Liver (tissue), 10 donors: ENCODE measurements at places on chromosomes 13 and 19. TPM values are rescaled to one million over a fixed set of nuclear protein-coding genes. Genes with fewer than 3 reads are reported as not detected.

DNA sequence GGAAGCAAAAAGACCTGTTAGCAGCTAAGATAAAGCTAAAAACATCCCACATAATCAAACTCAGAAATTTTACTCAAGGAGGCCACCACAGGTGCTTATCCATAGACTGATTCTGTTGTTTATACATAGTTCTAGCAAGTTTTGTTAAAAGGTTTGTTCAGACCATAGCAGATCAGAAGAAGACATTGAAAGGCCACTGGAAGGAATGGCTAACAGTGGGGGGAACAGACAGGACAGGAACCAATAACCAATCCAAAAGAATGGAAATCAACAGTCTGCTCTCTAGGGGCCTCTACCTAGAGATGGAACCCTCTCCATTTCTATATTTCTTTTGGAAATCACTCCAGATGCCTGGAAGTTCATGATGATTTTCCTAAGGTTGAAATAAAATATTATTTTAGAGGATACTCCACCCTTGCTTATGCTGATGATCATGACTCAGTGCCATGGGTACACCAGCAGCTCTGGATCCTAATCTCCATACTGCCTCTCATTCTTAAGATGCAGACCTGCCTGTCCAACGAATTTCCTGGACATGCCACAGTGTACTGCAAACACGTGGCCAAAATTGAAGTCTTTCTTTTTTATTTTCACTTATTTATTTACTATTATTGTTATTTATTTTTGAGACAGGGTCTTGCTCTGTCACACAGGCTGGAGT, 260.0 kb downstream of the MYO16 start:
- no peak for DNase-seq

- no peak for DNase-seq
Observed at GRCh38 chr13:111239764-111240670, 80.4 kb upstream of the TEX29 start.

- no peak for DNase-seq
Observed at GRCh38 chr13:102680842-102681740, 13.8 kb downstream of the METTL21C start.

DNA sequence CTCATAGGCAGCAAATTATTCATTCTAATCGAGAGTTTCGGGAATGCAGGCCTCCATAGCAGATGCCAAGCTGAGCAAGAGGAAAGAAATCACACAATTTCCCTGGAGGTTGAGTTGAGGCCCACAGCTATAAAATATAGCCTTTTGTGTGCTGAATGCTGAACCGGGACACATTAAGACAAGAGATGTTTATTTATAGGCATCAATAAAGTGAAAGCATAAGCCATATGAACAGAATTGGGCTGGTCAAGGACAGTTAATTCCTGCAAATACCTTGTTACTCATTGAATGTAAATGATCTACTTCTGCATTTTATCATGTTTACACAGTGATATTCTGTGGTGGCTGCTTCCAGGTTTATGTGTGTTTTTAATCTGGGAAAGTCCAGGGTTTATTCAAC, 461.7 kb downstream of the KLF12 start:
- no peak for DNase-seq

DNA sequence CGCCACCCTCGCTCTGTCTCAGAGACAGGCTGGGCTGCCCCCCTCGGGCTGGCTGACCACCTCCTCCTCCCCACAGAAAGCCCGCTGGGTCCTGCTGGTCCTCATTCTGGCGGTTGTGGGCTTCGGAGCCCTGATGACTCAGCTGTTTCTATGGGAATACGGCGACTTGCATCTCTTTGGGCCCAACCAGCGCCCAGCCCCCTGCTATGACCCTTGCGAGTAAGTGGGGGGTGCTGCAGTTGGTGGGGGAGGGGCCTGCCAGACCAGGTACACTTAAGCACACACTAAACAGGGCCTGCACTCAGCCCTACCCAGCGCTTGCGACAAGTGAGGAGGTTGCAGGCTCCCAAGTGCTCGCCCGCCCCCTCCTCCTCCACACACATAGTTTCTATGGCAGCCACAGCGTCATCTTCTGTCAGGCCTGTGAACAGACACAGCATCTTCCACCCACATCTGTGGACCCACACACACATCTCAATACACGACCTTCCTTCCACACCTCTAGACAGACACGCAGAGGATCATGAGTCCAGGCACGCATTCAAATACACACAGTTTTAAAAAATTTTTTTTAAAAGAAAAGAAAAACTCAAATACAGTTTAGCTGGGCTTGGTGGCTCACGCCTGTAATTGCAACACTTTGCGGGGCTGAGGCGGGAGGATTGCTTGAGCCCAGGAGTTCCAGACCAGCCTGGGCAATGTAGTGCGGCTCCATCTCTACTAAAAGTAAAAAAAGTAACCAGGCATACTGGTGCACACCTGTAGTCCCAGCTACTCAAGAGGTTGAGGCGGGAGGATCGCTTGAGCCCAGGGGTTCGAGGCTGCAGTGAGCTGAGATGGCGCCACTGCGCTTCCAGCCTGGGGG, 18.4 kb downstream of the PLD3 start:
- DNase-seq, result no peak

ZNF440 gene
- 8.5 TPM for total RNA-seq

DNA sequence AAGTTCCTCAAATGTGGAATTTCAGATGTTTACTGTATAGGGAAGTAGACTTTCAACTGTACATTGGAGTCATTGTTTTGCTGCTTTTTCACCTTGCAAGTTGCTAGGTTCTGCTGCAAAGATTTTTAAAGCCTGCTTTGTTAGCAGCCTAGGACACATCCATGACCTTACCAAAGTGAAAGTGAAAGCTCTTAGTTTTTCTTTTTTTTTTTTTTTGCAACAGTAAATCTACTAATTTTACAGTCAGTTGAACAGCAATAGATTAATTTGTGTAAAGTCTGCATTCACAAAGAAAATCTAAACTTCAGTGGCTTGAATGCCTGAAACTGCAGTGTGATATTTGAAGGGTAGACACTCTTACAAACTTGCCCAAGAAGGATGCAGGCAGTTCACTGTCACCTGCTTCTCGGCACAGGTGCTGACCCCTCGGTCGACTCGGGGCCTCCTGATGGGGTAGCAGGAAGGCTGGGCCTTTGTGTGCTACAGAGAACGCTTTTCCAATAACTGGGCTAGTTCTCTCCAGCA, 5.0 kb upstream of the MTIF3 start:
- DNase-seq, result no peak

DNA sequence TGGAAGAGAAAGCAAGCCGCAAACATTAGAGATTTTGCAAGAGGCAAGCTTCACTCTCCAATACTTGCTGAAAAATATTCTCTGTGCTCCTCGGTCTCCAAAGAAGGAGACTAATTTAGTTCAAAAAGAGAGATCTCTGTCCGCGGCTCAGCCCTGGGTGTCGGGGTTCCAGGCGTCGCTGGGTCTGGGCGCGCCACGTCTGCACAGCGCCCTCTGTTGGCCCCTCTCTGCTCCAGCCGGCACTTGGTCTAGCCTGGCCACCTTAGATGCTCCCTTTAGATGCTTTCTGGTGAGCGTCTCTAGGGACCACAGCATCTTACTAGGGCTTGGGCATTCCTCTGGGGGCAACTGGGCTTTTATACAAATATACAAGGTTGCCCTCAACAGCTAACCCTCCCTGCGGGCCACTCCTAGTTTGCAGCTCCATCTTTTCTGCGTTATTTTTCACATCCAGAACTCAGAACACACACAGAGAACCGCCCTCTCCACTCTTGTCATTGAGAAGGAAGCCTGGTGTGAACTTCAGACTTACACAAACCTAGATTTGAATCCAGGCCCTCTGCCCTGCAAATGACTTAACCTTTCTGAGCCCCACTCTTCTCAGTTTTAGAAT, 78.3 kb downstream of the CYSLTR2 start:
- peak; percentile 63 for DNase-seq

CTU1 gene
- 3.4 TPM for total RNA-seq

GRCh38 chr13:48210178-48210577, 22.8 kb upstream of the ITM2B start:
- DNase-seq, result no peak

- no peak for DNase-seq
Observed at GRCh38 chr13:60411983-60412382, 15.0 kb downstream of the TDRD3 start.

DNA sequence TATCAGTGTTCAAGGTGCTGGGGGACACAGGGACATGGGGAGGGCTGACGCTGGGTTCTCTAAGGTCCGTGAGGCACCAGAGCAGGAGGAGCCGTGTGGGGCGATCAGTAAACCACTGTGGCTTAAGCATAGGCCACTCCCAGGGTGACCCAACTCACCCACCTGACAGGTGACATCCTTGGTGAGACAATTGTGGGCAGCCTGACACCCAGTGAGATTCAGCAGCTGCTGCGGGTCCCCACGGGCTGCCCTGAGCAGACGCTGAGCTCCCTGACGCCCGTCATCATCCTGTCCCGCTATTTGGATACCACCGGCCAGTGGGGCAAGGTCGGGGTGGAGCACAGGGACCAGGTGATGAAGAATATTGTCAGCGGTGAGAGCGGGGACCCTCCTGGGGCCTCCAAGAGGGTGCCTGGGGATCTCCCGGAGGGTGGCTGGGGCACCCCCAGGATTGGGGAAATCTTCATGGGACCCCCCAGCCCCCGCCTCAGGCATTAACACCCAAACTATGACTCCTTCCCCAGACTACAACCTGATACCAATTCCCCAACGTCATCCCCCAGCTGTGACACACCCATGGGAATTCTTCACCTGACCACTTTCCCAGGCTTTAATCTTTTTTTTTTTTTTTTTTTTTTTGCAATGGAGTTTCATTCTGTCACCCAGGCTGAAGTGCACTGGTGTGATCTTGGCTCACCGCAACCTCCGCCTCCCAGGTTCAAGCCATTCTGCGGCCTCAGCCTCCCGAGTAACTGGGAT, 33.3 kb upstream of the SHFL start:
- DNase-seq, result no peak

DNA sequence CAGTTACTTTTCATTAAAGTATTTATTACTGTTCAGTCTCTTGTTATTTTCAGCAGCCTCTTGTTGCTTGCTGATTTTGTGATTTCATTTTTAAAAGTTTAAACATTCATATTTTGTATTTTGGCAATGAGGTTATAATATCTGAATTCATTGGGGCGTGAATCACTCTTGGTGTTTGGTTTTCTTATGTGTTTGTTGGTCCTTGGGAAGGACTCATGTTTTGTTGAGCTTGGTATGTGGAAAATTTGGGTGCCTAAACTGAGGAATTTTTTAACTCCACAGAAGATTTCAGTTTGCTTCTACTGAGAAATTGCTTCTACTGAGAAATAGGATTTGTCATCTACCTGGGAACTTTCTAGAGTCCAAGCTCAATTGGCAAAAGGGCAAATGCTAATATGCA, 38.2 kb downstream of the PDS5B start:
- DNase-seq, result no peak

DNA sequence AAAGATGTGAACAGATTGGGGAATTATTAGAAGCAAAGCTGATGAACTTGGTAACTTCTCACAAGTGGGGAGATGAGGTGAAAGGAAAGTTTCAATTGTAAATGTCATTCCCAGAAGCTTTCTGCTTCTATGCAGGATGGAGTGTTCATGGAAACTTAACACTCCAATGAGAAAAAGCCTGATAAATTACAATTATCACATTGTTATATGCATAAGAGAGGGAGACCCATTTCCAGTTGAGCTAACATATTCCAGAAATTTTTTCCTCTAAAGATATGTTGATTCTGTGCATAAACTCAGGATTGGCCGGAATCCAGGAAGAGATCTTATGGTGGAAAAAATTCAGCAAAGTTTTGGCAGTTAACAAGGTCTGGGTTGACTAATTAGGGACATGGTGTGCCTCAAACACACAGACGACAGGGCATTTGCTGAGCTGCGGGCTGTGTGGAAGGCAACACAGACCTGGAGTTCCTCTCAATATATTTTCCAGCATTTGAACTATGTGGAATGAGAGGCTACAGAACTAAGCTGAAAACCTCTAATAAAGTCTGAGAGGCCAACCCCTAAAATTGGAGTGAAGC, 64.9 kb upstream of the FGF14 start:
- no peak for DNase-seq

DNA sequence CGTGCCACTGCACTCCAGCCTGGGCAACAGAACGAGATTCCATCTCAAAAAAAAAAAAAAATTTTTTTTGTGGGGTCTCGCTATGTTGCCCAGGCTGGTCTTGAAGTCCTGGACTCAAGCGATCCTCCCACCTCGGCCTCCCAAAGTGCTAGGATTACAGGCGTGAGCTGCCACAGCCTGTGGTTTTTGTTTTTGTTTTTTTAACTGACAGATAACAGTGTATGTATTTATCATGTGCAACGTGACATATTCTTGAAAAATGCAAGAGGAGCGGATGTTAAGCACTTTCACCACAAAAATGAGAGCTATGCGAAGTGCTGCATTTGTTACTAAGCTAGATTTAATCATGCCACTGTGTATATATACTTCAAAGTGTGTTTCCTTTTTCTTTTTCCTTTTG, 49.0 kb downstream of the ARHGEF18 start:
- DNase-seq, result no peak

- no peak for DNase-seq
Observed at GRCh38 chr19:7262470-7262869, 31.7 kb downstream of the INSR start.

DNA sequence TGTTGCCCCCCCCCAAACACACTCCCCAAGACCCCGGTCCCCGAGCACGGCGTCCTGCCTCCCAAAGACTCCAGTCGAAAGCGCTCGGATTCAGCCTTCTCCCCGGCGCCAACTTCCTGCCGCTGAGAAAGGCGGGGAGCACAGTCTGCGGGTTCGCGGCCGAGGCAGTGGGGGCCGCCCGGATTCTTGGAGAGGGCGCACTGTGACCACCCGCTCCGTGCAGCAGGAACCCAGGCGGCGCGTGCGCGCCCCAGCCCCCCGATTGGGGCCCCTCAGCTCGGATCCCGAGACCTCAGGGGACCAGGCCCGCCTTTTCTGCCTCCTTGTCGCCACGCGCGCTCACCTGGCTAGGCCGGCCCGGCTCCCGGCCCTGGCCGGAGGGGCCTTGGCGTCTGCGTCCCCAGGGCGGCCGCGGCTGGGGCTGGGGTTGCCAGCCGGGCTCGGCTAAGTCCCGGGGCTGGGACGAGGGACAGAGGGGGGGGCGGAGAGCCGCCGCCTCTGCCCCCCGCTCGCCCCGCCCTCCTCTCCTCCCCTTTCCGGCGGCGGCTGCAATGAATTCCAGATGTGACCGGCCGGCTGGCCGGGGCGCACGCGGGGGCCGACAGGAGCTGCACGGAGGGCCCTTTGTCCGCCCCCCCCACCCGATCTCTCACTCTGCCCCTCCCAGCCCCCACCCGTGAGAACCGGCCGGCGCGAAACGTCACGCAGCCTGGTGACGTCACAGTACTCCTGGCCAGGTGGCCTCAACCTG, at the start of gene S1PR2:
Gene S1PR2, minus strand, starts transcription at position 471 of the 751 bp plus-strand sequence. CDS start 6,426 bp downstream, outside the sequence.
- peak; percentile 66 for DNase-seq

UBE2L5 gene
- total RNA-seq, result not detected

DNA sequence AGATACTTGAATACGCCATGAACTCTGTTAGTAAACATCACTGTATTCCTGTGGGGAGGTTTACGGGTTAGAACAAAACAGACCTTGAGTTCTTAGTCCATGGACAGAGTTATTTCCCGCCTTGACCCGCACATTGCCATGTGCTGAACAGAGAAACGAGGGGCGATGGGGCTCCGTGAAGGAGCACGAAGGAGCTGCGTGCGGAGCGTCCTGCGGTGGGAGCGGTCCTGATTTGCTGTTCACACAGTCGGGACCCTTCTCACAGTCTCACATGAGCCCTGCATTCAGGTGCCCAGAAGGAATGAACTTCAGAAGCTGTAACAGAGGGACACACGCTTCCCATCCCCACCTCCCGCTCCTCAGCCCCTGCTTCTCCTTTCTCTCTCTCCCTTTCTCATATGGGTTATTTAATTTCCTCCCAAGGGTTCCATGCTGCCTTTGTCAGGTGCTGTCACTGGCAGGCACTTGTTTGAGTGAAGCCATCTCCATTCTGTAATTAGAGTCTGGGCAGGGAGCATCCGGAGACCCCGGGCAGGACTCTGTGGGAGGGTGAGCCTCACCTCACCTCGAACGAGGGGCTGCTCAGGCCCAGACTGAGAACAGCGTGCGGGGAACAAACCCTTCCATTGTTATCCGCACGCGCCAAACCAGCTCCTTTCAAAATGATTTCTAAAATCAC, 76.9 kb downstream of the TEX29 start:
- peak; percentile 23 for DNase-seq
